ENCODE measurements at places on chromosomes 12 and 14. TPM values are rescaled to one million over a fixed set of nuclear protein-coding genes. Genes with fewer than 3 reads are reported as not detected.

- no peak for DNase-seq
Measured at GRCh38 chr12:20805921-20806320, 4.6 kb upstream of the SLCO1B3 start.

GRCh38 chr14:96705422-96706092 lies 91.6 kb upstream of the VRK1 start:
- DNase-seq, result no peak

- no peak for DNase-seq
Measured at GRCh38 chr14:67641902-67642749, 22.4 kb downstream of the ARG2 start.

- DNase-seq, result no peak
Measured at GRCh38 chr12:117093431-117093830, 5.8 kb downstream of the TESC start.

DNA sequence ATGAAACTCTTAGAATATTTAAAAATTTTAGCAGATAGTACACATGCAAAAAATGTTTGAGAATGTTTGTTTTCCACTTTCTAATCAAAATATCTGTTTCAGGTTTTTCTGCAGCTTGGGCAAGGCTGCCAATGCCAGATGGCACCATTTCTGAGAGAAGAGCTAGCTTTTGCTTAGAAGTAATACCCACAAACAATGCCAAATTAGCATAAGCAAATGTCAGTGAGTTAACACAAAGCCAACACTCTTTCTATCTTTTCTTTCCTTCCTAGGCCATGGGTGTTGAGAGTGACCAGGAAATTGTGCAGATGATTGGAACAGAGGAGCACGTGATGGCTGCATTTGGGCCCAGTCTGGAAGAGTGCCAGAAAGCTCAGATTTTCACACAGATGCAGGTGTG lies 35.2 kb downstream of the POLR3B start:
- no peak for DNase-seq

- no peak for DNase-seq
Measured at GRCh38 chr12:6547987-6548386, 7.9 kb downstream of the IFFO1 start.

DNA sequence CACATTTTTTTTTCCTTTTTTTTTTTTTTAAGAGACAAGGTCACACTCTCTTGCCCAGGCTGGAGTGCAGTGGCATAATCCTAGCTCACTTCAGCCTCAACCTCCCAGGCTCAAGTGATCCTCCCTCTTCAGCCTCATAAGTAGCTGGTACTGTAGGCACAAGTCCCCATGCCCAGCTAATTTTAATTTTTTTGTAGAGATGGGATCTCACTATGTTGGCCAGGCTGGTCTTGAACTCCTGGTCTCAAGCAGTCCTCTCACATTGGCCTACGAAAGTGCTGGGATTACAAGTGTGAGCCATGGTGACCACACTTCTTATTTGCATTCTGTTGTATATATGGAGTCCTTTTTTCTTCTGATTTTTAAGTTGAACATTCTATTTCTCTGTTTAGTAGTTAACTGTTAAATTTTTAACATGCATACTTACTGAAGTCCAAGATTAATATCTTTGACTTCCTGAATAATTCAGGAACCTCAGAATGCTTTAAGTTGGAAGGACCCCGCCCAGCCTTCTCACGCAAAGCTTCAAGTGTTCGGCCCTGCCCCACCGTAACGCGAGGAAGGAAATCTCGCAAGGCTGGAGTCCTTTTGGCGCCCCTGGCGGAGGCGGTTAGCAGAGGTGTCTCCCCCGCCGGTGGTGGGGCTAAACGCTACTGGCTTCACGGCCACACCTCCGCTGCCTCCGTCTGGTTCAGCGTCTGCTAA lies 21.6 kb downstream of the SPATS2 start:
- DNase-seq, result no peak

- no peak for DNase-seq
Measured at GRCh38 chr12:22287776-22288621, 46.5 kb downstream of the ST8SIA1 start.

GRCh38 chr14:39033371-39033770 lies 69.7 kb downstream of the SEC23A start:
- DNase-seq, result no peak

- no peak for DNase-seq
Measured at GRCh38 chr14:64788706-64789105, 84.5 kb downstream of the PLEKHG3 start.

DNA sequence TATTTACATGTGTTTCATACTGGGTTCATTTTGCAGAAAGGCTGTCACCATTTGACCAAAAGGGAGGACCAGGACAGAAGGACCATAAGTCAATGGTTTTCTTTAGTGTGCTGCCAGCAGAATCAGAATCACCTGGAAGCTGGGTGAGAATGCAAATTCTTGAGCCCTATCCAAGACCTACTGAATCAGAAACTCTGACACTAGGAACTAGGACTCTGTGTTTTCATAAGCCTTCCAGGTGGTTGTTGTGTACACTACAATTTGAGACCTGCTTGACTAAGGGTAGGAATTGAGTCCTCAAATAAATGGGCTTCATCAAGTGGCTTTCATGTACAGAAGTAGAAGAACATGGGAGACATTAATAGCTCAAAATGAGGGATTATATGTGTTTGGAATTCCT lies 32.2 kb downstream of the PDE6H start:
- no peak for DNase-seq

GRCh38 chr12:49800421-49801140 lies 27.6 kb downstream of the NCKAP5L start:
- no peak for DNase-seq

DNA sequence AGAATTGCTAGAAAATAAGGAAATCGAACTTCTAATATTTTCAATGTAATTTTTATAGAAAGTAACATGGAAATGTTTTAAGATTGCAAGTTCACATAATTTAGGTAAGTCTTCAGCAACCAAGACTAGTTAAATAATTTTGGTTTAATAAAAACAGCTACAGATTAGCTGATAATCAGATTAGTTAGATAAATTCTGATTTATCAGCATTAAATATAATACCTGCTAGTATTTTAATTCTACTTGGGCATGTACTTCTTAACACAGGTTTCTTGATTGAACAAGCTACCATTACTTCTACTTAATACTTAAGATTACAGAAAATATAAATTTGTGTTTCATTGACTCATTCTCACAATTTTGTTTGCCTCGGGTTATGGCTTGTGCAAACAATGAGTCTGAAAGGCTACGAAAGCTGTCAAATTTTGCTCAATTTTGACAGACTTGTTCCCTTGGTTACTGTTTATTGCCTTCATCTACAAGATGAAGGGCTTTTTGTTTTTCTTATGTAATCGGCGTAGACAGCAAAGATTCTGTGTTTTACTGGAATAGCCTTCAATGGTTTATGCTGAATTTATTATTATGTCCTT lies 116.1 kb upstream of the NUDT4 start:
- DNase-seq, result no peak

DNA sequence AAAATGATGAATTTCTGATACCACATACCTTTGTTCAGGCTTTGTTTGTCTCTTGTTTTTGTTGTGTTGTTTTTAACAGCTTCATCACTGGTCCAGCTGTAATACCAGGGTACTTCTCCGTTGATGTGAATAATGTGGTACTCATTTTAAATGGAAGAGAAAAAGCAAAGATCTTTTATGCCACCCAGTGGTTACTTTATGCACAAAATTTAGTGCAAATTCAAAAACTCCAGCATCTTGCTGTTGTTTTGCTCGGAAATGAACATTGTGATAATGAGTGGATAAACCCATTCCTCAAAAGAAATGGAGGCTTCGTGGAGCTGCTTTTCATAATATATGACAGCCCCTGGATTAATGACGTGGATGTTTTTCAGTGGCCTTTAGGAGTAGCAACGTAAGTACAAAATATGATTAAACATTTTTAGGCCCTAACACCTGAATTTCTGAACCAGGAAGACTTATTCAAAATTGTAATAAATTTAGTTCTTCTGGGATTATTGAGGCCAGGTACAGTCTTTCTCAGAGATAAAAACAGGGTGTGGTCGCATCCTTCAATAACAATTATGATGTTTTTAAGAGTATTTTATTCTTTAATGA lies 22.4 kb downstream of the RXYLT1 start:
- DNase-seq, result no peak

DNA sequence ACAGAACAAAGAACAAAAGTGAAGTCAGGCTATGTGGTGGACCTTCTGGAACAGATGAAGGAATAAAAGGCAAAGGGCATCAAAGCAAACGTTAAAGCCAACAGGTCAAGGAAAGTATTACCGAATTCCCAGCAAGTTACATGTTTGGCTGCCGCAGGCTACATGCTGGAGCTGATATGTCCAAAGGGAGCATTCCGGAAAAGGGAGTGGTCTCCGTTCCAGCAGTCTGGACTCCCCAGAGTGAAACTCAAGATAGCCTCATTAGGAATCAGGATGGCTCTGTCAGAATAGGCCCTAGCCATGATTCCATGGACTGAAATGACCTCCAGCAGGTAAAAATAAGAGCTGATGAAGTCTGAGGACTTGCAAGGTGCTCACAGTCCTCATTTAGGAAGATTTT lies 379.8 kb upstream of the PRICKLE1 start:
- DNase-seq, result no peak

Gene OR4Q2
- not detected for total RNA-seq

Gene CLEC14A
- 0.10 TPM for total RNA-seq

Gene ESPL1
- total RNA-seq, result 54.6 TPM

Gene TAS2R31
- 1.3 TPM for total RNA-seq

Gene FITM1
- 0.46 TPM for total RNA-seq

Gene MANSC4
- total RNA-seq, result not detected

Gene AKT1
- 175 TPM for total RNA-seq

All from Panc1 (cell line).